ENCODE measurements at places on chromosomes 2 and 18.

- peak; percentile 30 for DNase-seq
Observed at GRCh38 chr2:119049968-119050704, 108.1 kb downstream of the MARCO start.

DNA sequence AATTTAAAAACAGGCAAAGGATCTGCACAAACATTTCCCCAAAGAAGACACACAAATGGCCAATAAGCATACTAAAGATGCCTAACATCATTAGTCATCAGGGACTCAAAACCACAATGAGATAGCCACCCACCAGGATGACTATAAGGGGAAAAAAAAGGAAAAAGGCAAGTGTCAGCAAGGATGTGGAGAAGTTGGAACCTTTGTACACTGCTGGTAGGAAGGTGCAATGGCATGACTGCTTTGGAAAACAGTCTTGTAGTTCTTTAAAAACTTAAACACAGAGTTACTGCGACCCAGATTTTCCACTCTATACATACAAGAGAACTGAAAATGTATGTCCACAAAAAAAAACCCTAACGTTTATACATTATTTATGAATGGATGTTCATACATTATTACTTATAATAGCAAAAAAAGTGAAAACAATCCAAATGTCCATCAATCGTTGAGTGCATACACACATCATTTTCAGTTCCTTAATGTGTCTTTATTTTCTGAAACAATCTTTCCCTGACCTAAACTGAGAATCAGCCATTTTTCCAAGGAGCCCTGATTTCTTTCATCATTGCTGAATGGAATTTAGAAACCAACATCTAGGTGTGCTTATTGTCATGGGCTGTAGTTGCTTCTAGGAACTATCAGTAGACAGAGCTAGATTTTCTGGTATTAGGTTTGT, 64.7 kb upstream of the TLK1 start:
- DNase-seq: peak; percentile 79

DNA sequence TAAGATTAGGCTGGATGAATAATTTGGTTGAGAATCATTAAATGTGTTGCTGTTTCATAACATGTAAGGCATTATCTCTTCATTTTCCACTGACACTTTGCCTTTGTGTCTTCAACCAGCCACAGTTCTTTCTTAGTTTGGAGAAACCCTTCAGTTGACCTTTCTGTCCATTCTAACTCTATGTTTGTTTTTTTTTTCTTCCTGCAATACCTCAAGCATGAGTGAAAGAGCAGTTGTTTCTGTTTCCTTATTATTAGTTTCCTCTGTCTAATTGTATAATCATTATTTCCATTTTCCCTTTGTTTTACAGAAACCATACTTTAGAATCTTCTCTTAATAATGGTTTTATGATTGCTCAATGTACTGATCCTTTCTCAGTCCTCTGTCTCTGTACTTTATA, 25.6 kb downstream of the HADHB start:
- no peak for DNase-seq

DNA sequence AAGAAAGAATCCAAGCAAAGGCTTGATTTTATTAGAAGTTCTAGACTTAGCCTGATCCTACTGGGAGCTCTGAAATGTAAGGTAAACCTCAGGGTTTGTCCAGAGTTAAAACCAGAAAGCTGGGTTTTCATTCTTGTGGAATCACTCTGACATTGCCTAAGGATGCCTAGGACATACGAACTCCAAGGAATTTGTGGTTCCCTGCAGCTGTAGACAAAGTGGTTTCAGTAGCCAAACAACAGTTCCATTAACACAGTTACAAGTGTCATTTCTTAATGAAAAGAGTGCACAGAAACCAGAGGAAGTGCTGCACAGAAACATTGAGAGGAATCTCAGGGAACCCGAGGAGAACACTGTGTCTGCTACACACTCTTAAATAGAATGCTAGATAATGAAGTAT, 221.4 kb upstream of the ST6GAL2 start:
- DNase-seq: no peak

DNA sequence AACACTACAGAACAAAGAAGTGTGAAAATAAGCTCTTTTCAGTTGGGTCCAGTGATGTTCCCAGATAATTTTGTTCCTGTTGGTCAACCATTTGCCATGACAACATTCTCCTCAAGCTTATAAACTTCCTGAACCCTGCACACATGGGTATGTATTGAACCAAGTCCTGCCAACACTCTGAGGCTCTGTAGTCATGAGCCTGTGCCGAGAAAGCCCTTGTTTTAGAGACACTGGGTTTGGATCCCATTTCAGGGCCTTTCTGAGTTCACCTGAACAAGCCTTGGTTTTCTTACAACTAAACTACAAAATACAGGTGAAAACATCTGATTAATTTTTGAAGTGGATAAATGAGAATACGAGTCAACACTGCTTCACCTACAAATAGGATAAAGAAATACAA, 38.5 kb downstream of the AKAIN1 start:
- no peak for DNase-seq

GRCh38 chr2:171316220-171316619, 117.6 kb downstream of the METTL8 start:
- no peak for DNase-seq

DNA sequence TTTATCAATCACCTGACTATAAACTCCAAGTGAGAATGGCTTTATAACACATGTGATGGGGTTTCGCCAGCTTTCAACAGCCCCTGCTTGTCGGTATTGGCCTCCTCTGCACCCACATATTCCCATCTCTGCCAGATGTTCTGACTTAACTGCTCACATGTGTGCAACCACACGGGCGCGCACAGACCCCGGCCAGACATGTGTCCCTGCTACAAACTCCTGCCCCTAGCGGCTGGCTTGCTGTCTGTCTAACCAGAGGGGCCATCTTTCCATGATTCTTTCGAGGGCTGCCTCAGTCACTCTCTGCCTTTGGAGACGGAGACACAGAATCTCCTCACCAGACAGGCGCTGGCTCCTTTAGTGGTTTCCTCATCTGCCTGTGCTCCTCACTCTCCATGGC, 15.3 kb downstream of the STON1 start:
- DNase-seq: no peak

- no peak for DNase-seq
Observed at GRCh38 chr2:71898375-71898774, 249.3 kb downstream of the CYP26B1 start.

- DNase-seq: no peak
Observed at GRCh38 chr2:218193701-218194100, 23.3 kb upstream of the ARPC2 start.

DNA sequence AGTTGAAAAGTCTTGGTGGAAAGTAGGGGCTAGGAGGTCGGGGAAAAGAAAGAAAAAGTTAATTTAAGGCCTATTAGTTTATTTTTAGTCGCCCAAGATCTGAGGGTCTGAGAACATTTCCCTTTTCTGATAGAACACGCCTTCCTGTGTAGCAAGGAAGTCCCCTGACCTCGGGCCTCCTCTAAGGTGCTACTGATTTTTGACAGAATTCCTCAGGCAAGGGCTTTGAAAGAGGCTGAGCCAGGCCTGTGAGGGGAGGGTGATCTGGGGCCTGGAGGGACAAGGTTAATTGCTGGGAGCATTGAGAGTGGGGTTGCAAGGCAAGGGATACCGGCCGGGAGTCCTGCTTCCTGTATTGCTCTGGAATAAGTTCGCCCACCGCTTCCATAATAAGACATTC, 131.4 kb upstream of the MYCN start:
- no peak for DNase-seq

DNA sequence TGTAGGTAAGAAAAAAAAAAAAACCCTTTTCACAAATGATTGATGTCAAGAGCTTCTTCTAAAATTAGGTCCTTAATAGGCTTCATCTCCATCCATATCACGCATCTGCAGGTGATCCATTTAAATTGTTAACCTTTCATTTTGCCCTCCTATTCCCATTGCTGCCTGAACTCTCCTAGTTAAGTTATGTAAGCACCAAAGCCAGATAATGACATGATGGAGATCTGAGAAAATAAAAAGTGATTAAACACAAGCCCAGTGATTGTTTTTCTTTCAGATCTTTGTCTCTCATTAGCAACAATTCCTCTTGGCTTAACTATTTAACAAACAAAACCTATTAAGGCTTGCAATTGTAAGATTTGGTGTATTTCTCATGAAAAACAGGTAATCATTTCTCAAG, 20.0 kb downstream of the LANCL1 start:
- no peak for DNase-seq

DNA sequence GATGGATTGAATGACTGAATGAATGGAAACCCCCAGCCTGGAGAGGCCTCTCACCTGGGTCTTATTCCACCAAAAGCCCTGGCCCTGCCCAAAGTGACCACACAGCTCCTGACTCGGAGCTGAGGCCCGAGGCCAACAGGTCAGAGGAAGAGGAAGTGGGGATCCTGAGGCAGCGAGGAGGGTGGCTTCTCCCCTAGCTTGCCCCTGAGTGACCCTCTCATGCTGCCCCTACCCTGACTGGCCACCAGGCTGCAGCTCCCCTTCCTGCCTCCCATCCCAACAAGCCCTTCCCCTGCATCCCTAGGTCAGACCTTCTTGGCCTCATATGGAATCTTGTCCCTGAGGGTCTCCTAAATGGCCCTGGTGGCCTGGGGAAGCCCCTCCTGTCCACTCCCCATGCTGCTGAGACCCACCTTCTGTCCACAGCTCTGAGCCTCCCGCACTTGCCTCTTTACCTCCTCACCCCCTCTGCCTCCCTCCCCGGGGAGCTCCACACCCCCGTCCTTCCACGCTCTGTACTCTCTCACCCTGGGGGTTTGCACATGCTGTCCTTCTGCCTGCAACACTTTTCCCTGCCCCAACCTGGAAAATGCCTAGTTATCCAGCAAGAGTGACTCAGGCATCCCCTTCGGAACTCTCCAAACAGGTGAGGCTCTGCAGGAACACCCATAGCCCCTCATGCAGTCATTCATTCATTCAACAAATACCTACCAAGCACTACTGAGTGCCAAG, 134.8 kb upstream of the HDAC4 start:
- DNase-seq: peak; percentile 3

GRCh38 chr2:211435331-211435730, 878.9 kb downstream of the CPS1 start:
- no peak for DNase-seq

DNA sequence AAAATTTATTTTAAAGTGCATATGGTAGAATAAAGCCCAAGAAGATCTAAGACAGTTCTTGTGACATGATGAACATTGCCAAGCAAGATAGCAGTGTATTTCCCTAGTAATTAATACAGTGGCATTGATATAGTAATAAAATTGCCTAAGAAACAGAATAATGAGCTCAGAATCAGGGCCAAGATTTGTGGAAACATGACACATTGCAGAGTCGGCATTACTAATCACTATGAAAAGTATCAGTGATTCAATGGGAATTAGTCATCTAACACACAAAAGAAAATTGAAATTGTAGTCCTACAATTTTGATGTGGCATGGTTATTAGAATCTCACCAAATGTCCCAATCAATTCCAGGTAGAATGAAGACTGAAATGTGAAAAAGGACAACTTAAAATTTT, 243.0 kb upstream of the CYRIA start:
- peak; percentile 38 for DNase-seq

DNA sequence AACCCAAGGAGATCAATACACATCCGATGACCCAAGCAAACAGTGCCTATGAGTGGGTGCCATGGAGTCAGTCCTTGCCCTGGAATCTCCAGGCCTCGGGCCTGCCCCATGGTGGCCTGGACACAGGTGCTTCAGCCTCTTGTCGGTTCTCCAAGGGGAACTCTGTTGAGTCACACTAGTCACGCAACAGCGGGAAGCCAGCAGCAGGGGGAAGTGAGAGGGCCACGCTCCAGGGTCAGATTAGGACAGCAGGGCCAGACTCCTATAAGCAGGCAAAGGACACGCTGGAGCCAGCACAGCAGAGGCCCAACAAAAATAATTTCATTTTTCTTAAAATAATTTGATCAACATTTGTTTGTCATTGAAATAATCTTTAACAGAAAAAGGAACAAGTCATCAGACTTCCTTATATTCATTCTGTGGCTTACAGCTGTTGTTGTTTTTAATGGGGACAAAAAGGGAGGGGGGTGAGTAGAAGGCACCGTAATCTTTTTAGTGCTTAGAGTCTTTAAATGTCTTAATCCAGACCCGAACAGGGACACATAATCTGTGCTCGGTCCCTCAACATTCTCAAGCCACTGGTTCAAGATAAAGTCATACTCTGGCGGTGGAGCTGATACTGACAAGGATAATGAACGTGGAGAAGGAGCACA, 16.4 kb upstream of the ARMC9 start:
- peak; percentile 96 for DNase-seq

DNA sequence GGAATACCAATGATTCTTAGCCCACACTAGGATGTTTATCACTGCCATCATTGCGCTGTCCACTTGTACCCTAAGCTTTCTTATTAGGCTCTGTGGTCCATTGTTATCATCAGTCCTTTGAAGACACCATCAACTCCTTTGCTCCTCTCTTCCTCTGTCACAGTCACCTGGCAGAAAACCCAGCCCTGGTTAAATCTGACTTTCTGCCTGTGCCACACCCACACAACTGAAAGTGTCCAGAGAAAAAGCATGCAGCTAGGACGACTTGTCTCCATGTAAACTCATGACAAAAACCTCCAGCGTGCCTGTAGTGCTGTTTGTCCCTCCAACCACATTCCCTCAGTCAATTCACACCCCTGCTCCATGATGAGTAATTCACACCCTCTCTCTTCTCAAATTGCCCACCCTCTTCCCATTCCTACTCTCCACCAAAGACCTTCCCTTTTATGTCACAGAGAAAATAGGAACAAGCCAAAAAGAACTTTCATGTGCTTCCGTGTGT, 297.4 kb upstream of the MGAT5 start:
- no peak for DNase-seq

DNA sequence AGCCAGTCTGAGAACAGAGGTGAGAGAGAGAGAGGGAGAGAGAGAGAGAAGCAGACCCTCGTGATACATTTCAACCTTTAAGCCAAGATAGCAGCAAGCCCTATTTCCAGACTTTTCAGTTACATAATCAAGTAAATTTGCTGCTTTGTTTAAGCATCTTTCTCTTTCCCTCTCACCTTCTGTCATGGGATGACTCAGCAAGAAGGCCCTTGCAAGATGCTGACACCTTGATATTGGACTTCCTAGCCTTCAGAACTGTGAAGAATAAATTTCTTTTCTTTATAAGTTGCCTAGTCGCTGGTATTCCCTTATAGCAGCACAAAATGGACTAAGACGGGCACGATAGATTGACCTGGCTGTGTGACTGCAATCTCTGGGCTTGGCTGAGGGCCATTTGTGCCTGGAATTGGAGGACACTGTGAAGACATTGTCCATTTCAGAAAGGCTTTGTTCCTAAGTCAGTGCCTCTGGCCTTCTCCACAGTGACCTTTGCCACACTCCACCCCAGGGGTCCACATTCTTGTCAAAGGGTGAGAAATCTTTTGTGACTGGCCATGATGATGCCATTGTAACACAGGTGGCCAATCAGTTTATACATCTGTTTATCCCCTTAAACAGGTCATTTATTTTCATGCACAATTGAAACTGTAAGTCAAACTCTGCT, 51.3 kb upstream of the ITSN2 start:
- no peak for DNase-seq

GRCh38 chr2:206979922-206980321, 40.6 kb downstream of the CPO start:
- no peak for DNase-seq
